Kidney glomerular epithelial cell (primary cell): ENCODE measurements at places on chromosomes 13 and 19.

- DNase-seq, result no peak
These were observed 31.2 kb downstream of the DLEU7 start for GRCh38 chr13:50812242-50812641.

DNA sequence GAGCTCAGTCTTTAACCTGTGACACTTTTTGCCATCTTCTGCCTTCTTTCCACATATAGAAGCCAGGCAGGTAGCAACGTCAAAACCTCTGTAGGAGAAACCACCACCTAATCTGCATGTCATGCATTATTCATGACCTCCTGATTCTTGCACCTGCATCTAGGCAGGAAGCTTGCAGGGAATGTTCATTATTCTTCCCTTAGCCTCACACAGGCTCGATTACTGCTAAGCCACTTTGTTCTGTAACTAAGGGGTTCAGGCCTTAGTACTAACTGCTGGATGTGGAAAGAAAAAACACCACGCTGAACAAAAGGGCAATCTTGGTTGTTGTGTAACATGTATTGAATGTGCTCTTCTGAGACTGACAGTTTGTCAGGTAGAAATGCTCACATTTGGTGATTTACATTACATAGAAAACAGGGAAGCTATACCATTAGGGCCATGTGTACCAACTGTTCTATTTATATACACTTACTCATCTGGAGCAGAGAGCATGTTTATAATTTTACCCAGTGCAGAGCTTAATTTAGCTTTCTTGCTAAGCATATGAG is 366.9 kb downstream of the KLF12 start:
- DNase-seq, result no peak

GRCh38 chr13:72504131-72504841 is 223.1 kb downstream of the MZT1 start:
- peak; percentile 99 for DNase-seq

GRCh38 chr13:50452756-50453155 is 390.7 kb downstream of the DLEU7 start:
- no peak for DNase-seq

- no peak for DNase-seq
These were observed at the start of gene PLVAP for GRCh38 chr19:17376935-17377600. Gene PLVAP, minus strand, starts transcription at chr19:17377342. Its CDS starts 54 bp downstream, at chr19:17377288.

DNA sequence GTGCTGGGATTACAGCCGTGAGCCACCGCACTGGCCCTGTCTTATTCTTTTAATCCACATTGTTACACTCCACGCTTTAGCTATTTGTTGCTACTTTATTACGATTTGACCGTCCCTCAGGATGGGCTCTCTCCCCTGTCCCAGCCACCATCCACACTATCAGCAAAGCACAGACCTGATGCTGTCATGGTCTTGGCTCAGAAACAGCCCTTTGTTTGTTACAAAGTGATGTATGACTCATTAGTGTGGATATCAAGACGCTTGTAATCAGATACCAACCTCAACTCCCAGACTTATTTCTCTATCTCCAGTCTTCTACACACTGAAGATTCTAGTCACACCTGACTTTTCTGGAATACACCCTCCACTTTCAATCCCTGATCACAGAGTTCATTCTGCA is 84.6 kb upstream of the FREM2 start:
- DNase-seq, result no peak

GRCh38 chr19:48935864-48936263 is 2.4 kb downstream of the DHDH start:
- DNase-seq, result no peak

GRCh38 chr19:49408816-49409440 is 14.3 kb downstream of the PTH2 start:
- no peak for DNase-seq

DNA sequence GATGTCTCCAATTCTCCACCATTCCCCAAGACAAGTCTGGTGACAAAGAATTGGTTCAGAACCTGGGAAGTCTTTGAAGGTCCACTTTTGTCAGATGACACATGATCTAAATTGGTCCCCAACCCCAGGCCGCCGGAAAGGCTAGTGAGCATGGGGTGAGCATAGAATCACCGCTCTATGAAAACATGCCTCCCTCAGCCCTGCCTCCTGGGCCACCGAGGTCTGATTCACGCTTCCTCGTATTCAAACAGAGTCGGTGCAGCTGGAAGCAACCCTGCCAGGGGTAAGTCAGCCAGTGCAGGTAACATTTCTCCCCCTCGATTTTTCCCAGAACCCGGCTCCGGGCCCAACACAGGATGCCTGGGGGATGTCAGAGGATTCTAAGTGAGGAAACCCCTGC is 33.9 kb upstream of the KLF2 start:
- no peak for DNase-seq

DNA sequence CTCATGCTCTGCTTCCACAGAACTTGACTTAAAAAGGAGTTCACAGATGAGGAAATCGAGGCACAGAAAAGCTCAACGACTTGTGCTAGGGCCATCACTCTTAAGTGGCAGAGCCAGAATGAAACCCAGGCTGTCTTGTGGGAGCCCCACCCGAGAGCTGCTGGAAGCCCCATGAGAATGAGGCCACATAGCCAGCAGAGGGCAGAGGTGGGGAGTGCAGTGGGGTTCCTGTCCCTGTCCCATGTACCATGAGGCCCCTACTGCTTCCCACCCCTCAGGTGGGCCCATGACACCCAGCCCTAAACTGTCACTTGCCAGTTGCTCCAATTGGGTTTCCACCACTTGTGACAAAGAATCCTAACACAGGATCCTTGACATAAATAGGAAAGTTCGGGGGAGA is 175.9 kb downstream of the IRS2 start:
- no peak for DNase-seq

- DNase-seq, result peak; percentile 89
These were observed 2.8 kb downstream of the SWSAP1 start for GRCh38 chr19:11377237-11377636.

- DNase-seq, result peak; percentile 17
These were observed 3.9 kb upstream of the PLPP2 start for GRCh38 chr19:294946-295686.

DNA sequence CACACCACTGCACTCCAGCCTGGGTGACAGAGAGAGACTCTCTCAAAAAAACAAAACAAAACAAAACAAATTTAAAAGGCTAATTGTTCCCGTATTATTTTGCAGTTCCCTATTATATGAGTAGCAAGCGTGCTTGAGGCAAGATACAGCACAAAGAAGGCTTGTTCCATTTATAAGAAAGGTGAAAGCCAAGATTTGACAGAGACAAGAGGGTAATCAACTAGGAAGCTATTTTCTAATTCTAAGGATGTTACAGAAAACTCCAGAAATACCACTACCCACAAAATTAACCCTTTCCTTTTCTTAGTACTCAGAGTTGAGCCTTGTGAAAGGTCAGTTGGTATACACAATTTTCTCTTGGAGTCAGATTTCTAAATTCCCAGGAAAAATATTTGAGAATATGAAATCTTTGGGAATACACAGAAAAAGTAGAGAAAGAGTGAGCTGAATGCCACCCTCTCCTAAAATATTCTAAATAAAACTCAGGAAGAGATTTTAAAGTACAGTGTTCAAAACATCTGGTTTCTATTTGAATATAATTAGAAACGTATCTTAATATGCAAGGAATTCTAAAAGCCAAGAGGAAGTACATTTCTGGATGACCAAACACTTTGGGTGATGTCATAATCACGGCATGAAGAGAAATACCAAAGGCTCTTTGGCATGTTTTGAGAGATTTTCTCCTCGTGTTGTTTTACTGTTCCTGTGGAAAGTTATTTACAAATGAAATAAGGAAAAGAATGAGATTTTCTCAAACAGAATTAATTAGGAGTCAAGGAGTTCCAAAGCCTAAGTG is 63.0 kb upstream of the FLT1 start:
- peak; percentile 45 for DNase-seq

DNA sequence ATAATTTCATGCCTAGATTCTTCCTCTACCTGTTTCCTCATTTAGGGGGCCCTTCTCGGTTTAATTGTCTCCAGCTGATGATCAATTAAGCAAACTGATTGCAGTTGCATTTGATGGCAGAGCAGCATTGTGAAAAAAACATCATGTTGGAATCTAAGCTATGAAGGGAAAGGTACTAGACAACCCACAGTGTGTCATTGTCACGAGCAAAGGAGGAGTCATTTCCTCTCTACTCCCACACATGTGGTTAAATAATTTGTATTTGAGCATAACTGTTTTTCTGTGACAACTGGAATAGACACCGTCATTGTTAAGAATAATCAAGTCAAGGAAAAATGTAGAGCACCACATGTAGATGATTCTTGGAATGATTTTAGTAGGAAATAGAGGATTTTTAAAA is 240.3 kb downstream of the DCT start:
- peak; percentile 59 for DNase-seq

DNA sequence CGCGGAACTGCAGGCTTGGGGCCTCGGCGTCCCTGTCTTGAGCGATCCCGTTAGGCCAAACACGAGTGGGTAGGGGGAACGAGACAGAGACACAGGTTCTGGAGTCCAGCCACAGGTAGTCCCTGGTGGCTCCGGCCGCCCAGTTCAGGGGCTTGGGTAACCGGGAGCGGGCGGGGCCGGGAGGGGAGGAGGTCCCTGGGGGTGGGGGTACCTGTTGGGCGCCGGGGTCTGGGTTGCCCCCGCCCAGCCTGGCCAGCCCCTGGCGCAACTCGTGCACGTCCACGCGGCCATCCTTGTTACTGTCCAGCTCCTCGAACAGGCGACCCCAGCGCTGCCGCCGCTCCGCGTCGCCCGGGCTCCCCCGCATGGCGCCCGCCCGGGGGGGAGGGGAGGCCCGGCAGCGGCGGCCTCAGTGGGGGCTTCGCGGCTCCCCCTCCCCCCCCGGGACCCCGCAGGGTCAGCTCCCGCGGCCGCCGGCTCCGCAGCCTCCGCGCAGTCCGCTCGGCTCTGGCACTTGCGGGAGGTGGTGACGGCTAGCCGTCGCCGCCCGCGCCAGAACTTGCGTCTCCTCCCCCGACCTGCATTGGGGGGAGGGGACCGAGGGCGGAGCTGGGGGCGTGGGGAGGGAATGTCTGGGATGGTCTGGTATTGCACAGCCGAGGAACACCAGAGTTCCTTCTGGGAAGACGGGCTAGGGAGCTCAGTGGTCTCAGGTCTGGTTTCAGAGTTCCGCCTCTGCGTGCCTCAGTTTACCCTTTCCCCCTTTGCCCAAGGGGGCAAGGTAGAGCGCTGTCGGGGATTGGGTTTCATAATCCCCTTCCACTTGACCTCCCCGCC is at the start of gene SLC25A23:
Gene SLC25A23 (minus strand): TSS at position 531 of the 837 bp plus-strand sequence. CDS start 164 bp downstream, at position 367.
- DNase-seq, result peak; percentile 15

DNA sequence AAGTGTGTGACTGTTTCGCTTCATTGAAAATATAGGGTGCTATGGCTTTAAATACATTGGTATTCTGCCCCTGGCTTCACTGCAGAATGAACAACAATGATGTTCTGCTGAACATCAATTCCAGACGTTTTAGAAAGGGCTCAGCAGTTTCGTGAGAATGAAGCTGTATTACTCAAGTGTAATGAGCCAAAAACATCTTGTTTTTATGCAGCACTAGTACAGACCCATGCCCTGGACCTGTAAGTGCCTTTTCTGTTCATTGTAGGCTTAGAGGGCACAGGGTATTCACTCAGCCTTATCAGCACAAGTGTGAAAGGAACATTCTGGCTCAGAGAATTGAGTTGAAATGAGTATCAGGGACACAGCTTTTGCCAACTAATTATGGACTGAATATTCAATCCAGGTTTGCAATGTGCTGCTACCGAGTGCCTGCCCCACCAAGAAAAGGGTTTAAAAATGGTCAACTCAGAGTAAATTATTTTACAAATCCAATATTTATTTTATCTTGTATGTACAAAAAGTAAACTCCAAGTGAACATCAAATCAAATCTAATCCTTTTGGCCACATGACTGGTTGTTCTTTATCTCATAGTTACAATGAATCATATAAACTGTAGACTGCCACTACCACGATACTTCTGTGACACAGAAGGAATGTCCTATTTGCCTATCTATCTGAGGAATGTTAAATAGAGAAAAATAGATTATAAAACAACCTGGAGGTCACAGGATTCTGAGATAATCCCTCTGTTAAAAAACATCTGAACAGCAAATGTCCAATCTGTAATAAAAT is 362.8 kb downstream of the NALCN start:
- no peak for DNase-seq

- DNase-seq, result no peak
These were observed 855.7 kb downstream of the SLITRK5 start for GRCh38 chr13:88526853-88527215.

- DNase-seq, result no peak
These were observed 334.2 kb upstream of the SGCG start for GRCh38 chr13:22846551-22846950.

DNA sequence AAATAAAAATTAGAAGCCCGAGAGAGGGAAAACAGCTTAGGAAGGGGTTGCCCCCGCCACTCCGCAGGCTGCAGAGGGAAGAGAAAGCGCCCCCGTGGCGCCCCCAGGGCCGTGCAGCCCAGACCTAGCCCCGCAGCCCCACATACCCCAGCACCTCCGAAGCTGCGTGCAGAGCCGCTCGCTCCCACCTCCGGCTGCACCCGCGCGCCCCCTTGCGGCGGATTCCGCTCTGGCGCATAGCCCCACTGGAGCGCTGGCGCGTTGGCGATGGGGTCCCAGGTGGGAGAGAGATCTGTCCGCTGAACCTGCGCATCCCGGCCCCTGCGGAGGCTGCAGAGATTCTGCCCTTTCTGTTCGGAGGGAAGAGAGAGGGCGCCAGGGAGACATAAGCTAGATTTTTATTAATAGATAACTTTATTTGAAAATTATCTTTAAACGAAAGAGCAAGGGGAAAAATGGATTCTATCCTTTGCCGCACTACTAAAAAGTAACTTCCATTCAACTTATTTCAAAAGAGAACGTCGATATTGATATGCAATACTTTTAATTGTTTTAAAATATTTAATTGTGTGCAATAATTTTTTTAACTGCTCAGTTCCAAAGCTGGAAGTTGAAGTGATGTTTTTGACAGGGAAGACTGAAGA is 11.7 kb upstream of the CLN5 start:
- peak; percentile 51 for DNase-seq

DNA sequence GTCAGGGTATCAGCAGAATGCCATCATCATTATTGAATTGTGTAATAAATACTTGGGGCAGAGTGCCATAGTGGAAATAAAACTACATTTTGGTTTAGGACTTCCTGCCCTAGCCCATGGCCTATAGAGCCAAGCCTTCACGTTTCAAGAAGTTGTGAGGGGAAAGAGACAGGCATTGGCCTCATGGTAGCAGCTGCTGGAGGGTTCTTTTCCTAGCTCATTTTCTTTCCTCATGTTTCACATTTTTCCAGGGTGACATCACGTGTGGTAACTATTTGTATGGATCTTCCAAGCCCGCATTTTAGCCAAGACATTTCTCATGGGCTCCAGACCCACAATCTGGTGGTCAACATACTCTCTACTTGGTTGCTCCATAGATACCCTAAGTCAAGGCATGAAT is 80.4 kb downstream of the LRCH1 start:
- DNase-seq, result peak; percentile 78

- no peak for DNase-seq
These were observed at the start of gene KL for GRCh38 chr13:33016414-33017322. Gene KL, plus strand, starts transcription at chr13:33016423. Its CDS starts 18 bp downstream, at chr13:33016441.

- no peak for DNase-seq
These were observed 53.0 kb downstream of the TGDS start for GRCh38 chr13:94542917-94543316.

DNA sequence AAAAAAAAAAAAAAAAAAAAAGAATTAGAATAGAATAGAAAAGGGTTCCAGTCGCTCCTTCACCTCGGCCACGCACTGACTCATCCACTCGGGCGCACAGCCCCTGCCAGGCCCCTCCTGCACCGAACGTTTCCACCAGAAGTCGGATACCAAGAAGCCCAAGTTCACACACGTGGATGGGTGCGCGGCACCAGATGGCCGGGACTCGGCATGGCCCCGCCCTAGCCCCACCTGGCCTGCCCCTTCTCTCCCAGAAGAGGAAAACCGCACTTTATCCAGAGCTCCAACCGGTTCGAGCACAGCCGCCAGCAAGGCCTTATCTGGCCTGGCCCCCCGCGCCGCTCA is 5.9 kb downstream of the PRR36 start:
- no peak for DNase-seq
